ENCODE measurements at places on chromosomes 5 and 9.

DNA sequence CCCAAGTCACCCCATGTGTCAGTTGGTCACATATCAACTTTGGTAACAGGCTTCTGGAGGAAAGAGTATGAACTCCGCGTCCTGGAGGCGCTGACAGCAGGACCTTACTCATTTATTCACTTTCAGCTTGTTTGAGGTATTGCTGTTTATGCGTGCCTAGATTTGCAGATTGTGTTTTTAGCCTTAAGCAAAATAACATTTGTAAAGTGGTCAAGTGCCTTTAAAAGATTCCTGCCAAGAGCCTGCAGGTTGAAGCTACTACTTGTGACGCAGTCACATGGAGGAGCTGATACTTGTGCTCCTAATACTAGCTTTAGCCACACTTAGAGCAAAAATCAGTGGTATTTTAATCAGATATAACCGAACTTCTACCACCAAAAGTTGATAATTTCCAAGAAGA lies 351.3 kb downstream of the ADGRV1 start:
- DNase-seq, result no peak

GRCh38 chr5:50744776-50745175 lies 78.3 kb downstream of the PARP8 start:
- peak; percentile 17 for DNase-seq

DNA sequence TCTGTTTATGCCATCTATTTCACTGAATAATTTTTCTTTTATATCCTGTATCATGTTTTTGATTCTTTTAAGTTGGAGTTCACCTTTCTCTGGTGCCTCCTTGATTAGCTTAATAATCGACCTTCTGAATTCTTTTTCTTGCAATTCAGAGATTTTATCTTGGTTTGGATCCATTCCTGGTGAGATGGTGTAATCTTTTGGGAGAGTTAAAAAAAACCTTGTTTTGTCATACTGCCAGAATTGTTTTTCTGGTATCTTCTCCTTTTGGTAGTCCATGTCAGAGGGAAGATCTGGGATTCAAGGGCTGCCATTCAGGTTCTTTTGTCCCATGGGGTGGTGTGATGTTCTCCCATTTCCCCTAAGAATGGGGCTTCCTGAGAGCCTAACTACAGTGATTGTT lies 800.8 kb upstream of the TYRP1 start:
- no peak for DNase-seq

DNA sequence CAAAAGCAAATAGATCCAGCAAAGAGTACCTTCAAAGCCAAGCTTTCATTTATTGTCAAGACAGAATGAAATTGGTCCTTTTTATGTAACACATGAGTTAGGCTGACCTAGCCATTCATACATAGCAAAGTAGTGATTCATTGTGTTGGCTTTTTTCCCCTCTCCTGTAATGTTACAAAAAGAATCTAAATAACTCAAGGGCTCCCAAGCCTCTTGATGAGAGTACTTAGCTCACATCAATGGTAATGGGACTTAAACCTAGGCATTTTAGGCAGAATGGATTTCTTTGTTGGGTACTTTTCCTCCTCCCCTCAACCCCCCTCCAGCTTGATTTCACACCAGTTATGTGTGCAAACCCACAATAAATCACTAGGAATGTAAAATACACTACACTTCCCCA lies 123.7 kb downstream of the EBF1 start:
- DNase-seq, result no peak

DNA sequence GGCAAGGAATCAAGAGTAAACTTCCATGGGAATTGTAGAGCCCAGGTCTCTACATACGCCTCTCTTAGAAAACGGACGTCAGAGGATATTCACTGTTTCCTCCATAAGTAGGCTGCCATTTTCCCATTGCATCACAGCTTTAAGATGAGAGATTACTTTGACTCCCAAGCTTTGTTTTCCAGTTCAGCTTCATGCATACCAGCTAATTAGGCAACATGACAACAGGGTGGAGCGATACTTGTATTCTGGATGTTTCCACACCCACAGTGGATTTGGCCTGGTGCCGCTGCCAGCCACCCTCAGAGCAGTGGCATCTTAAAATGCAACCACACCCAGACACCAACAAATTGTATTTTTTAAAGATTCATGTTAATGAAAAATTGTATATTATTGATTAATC lies 20.9 kb upstream of the SPINK5 start:
- no peak for DNase-seq

DNA sequence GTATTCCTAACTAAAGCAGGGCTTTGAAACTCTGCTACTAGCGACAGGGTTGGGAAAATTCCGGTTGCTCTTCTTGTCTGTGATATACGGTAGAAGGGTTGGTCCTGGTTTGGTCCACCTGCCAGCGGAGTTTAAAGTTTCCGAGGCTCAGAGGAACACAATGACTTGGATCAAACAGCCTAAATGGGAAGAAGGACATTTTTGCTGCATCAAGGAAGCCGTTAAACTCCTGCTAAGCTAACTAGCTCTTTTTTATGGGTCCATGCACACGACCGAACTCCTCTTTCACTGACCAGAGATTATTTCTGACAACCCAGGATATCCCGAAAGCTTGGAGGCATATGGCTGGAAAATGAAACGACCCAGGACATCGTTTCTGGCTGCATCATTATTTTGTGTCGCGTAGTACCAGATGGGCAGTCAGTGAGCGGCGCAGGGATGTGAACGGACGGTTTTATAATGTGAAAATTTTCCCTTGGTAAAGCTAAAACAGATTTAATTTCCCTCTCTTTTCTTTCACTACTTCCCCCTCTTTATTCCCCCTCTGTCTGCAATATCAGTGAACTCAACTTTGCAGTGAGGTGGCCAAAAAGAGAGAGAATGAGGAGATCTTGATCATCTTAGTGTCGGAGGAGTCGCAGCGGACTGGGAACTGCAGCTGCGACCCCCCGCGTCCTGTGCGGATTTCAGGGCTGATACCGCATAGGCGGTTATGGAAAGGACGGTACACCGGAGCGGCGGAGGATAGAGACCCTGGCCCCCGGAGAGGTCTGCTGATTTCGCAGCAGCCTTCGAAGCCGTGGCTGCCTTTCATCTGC lies at the start of gene LURAP1L:
LURAP1L (plus strand) TSS at position 160 of the 818 bp plus-strand sequence. CDS start 696 bp downstream, outside the sequence.
- DNase-seq, result peak; percentile 20

DNA sequence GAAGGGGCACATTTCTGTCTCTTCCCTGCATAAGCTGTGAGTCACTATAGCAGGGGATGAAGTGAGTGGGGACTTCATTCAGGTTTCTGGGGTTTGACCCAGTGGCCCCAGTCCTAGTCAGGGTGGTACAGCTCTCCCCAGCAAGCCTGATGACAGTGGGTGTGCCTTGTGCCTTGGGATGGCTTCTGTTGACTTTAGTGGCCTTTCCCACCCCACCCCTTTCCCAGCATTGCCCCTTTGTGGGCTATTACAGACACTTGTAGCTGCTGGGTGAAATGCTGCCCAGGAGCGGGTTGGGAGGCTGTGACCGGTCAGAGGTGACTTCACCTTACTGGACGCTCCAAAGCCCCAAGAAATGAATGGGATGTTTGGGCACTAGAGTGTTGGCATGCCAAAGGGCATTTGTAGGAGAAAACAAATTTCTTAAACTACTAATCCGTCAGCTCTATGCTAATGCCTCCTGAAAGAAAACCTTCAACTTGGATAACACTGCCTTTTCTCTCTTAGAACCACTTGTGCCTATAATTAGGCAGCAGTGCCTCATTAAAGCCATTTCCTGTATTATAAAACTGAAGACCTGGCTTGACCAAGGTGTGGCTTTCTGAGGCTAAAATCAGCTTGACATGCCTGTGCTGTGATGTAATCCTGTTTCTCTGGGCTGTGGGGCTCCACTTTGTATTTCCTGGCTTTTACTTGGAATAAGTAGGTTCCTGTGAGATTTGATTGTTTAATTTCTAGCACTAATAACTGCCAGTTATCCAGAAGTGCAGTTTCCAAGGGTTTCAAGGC lies 119.0 kb upstream of the SLC25A48 start:
- no peak for DNase-seq

DNA sequence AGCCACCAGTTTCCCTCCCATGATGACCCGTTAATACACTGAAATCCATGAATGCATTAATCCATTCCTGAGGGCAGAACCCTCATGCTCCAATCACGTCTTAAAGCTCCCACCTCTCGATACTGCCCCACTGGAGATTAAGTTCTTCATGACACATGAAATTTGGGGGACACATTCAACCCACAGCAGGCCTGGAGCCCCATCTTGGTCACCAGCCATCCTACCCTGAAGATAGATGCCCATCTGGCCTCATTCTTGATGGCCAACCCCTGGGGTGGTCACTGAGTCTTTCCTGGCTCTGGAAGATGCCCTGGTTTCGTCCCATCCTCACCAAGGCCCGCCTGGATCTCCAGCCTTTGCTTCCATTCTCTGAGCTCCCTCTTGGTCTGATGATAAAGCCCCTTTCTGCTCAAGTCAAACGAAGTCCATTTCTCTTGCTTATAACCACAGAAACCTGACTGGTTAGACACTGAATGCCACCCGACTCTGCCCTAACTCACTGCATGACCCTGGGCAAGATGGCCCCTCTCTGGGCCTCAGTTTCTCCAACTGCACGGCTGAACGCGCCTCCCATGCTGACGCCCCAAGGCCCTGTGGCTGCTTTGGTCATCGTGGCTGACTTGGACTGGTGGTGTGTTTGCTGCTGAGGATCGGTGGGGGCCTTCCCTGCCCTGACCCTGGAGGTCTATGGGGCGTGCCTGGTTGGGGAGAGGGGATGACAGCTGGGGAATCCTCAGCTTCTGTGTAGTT lies 138.4 kb upstream of the IER5L start:
- no peak for DNase-seq

GRCh38 chr5:173774271-173774761 lies 113.8 kb upstream of the CPEB4 start:
- no peak for DNase-seq

Data from KBM-7 (cell line).